ENCODE measurements at places on chromosomes 6 and 20.

DNA sequence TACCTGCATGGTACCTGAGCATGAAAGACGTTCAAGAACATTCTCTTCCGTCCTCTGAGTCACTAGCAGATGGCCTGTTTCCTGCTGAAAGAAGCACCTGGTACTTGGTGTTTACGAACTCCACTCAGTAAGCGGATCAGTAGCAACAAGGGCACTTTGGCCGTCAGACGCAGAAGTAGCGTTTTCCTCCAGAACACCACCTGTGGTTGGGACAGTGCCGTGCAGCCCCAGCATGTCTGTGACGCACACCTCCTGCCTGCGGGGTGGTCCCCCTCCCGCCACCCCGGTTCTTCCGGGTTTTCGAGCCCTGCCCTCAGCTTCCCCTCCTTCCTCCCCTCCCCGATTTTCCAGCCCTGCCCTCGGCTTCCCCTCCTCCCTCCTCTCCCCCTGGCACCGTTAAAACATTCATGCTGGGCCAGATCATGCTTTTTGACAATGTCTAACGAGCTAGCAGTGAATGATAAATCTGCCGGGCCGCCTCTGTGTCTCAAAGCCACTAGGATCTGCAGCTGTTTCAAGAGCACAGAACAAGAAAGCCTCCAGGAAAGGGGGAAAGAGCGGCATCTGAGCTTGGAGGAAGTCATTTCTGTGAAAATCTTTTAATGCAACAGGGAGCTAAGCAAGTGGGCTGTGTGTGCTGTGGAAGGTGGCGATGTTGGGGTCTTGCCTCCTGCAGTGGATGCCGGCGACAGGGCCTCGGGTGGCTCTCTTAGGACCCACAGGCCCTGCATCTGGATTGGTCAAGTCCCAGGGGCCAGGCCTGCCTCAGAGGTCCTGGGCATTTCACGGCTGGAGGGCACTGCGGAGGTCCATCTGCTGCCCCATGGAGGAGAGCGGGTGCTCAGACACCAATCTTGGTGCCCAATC is 207.9 kb downstream of the ERMARD start:
- DNase-seq, result no peak

DNA sequence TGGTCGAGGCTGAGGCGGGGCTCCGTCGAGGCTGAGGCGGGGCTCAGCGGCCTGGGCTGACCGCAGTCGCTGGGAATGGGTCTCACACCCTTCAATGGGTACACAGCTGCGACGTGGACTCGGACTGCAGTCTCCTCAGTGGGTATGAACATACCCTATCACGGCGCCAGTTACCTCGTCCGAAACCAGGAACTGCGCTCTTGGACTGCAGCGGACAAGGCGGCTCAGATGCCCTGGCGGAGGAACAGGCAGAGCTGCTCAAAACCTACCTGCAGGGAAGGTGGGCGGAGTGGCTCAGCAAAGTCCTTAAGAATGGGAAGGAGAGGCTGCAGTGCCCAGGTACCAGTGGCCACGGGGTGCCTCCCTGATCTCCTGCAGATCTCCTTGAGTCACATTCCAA is 14.2 kb downstream of the HLA-A start:
- DNase-seq, result no peak

DNA sequence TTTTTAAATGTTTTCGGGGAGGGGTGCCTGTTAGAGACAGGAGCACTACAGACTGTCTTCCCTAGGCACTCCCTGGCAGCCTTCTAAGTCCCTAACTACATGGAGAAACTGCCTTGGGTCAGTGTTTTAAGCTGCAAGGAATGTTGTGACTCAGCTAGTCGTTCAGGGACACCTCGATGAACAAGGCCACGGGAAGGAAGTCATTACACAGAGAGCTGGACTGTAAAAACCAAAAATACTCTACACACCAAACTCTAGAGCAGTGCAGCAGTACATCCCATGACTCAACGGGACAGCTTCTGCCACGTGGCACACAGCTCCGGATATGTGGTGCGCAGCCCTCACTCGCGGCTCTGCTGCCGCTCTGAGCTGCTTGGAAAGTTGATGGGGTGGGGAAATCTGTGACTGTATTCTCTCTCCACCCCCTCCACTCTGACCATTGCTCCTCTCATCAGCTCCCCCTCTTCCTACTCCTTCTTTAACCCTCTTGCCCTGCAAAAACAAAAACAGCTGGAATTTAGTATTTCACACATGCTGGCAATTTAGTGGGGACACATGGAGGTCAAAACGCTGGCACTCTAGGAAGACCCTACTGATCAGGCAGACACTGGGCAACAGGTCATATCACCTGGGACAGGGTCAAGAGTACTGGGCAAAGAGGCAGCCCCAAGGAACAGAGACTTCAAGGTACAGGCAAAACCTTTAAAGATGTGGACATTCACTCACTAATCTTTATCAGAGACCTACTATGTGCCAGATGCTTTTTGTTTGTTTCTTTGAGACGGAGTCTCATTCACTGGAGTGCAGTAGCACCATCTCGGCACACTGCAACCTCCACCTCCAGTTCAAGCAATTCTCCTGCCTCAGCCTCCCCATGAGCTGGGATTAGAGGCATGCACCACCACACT is 10.9 kb upstream of the LPIN3 start:
- peak; percentile 86 for DNase-seq

- no peak for DNase-seq
These were observed 70.2 kb downstream of the SNX9 start for GRCh38 chr6:157893238-157893637.

- peak; percentile 30 for DNase-seq
These were observed 13.9 kb upstream of the IPCEF1 start for GRCh38 chr6:154370545-154370944.

- DNase-seq, result peak; percentile 6
These were observed 116.3 kb upstream of the CHD6 start for GRCh38 chr20:41734506-41734945.

GRCh38 chr6:132300323-132300949 is 100.8 kb downstream of the MOXD1 start:
- peak; percentile 58 for DNase-seq

DNA sequence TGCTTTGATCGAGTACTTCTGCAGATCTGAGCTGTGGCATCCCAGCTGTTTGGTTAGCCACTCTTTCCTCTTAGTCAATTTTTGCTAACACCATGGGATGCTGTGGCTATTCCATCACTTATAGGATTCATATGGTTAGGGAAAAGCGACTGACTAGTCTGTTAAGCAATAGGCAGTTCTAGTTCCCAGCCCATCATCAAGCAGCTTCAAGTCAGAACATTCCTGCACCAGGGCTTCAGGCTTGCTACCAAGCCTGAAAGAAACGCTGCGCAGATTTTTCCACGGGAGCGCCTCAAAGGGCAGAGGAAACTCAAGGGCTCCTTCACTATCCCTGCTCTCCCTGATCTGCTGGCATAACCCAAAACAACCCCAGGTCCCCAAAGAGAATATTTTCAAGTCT is 159.8 kb upstream of the SUPT3H start:
- peak; percentile 6 for DNase-seq

DNA sequence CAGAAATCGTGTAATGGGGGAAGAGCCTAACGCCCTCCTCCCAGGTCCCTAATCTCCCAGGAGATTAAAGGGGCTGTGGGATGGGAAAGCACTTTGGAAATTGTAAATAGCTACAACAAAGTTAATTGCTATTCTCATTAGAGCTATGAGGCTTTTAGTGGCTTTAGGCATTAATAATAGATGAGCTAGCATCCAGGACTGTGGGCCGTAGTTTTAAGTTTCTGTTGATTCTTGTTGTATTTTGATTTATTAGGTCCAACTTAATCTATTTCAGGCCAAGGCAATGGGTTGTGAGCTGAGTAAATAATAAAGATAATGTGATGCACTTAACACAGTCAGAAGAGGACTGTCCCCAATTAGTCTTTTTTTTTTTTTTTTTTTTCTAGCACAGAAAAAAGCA is 67.7 kb downstream of the ANKRD6 start:
- no peak for DNase-seq

DNA sequence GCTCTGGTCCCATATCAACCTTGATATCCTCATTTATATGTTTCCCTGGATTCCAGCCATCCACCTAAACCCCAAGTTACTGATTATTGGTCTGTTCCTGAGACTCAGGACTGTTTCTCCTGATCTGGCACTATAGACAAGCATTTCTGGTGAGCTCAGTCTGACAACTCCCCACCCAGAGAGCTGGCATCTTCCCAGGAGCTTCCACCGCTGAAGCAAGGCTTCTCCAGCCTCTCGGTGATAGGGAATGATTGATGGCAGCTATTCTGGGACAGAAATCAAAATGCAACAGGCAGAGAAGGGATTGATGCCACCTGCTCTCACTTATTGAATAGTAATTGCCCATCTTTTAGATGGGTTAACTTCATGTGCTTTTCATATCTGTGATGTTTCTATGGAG is 169.7 kb upstream of the GGTLC1 start:
- no peak for DNase-seq

DNA sequence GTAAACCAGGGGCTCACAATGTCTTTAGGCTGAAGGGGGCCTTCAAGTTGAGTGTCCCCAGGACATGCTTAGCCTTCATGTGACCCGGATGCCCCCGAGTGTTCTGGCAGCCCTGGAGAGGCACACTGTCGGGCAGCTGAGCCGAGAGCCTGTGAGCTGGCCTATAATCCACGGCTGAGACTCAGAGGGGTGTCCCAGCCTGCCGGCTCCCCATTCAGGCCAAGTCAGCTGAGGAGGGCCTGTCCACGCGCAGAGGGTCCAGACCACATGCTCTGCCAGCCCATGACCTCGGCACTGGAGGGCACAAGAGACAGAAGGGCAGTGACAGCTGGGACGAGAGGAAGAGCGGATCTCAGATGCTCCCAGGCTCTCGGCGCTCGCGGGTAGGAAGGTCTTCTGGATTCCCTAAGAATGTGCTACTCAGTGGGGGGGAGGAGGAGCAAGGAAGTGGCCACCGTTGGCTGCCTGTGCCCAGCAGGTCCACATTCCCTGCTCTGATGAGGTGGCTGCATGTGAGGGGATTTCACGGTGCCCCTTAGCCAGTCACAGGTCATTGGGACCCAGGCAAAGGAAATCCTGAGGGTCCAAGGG is 224.7 kb downstream of the NRN1 start:
- DNase-seq, result no peak

DNA sequence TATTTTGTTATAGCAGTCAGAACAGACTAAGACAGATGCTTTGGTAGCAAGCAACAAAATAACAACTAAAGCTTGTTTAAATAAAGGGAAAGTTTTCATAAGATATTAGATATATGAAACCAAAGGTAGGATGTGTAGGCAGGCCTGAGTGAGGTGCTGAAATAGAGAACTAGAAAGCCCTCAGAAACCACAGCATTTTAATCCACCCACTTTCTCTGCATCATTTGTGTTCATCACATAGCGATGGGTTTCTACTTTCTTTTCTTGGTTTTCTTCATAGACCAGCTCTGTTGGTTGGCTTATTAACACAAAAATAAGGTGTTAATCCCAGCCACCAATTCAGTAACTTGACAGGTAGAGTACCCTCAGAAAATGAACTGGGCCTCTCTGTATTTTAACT is 58.6 kb downstream of the RPS12 start:
- DNase-seq, result no peak

DNA sequence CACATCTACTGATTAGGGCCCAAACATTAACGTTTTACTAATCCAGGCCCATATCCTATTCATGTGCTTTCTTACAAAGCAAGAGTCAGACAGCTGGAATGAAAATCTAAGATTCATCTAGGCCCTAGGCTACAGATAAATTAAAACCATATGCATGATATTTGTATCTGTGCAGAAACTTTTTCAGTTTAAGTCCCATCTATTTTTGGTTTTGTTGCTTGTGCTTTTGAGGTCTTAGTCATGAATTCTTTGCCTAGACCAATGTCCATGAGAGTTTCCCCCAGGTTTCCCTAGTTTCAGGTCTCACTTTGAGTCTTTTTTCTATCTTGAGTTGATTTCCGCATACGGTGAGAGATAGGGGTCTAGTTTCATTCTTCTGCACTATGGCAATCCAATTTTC is 20.2 kb downstream of the ADNP start:
- DNase-seq, result peak; percentile 77
